IMR-90 (cell line): ENCODE measurements at places on chromosomes 5 and 9. TPM values are rescaled to one million over a fixed set of nuclear protein-coding genes. Genes with fewer than 3 reads are reported as not detected.

The IFNB1 gene
- total RNA-seq = not detected in 2 replicates

The TOR4A gene
- total RNA-seq = 9.7 and 11.4 TPM in 2 replicates

The MLLT3 gene
- 21.1 and 24.4 TPM in 2 replicates for total RNA-seq

The NR2F1-AS1 gene
- 12.5 and 17.8 TPM in 2 replicates for total RNA-seq

The ROPN1L gene
- 0.28 and 0.36 TPM in 2 replicates for total RNA-seq

The FOXD4L3 gene
- under 0.01 TPM in 1 of 2 replicates, not detected in the other for total RNA-seq

The RNF183 gene
- total RNA-seq = not detected in 2 replicates

The C6 gene
- under 0.01 and 0.18 TPM in 2 replicates for total RNA-seq

The REEP2 gene
- 12.4 and 20.3 TPM in 2 replicates for total RNA-seq

The SPAG8 gene
- 0.28 and 0.72 TPM in 2 replicates for total RNA-seq

The PPP3R2 gene
- total RNA-seq = not detected in 2 replicates

The FGF1 gene
- 7.7 and 8.1 TPM in 2 replicates for total RNA-seq

DNA sequence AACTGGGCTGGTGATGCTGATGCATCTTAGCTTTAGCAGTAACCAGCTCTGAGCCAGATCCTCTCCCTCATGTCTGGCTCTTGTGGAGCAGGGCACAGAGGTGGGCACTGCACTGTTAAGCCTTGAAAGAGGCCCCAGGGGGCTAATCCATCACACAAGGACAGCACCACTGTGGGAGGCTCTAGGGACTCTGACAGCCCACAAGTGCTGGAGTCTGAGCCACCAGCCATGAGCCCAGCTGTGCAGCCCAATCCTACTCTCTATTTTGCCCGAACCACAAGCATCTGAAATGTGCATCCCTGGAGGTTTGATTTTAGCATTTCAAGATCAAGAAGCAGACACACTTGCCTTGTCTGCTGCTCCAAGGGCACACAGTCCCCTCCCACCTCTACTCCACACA lies 407.1 kb upstream of the TRPC7 start:
- H3K27me3 ChIP-seq = no peaks in the 10 kb centered on the region
- no peak overlapping the region for H3K27ac ChIP-seq
- no peak overlapping the region for H3K4me3 ChIP-seq
- no peak for DNase-seq
- H3K36me3 ChIP-seq = no peaks in the 10 kb centered on the region
- H3K4me1 ChIP-seq = no peaks in the 10 kb centered on the region

DNA sequence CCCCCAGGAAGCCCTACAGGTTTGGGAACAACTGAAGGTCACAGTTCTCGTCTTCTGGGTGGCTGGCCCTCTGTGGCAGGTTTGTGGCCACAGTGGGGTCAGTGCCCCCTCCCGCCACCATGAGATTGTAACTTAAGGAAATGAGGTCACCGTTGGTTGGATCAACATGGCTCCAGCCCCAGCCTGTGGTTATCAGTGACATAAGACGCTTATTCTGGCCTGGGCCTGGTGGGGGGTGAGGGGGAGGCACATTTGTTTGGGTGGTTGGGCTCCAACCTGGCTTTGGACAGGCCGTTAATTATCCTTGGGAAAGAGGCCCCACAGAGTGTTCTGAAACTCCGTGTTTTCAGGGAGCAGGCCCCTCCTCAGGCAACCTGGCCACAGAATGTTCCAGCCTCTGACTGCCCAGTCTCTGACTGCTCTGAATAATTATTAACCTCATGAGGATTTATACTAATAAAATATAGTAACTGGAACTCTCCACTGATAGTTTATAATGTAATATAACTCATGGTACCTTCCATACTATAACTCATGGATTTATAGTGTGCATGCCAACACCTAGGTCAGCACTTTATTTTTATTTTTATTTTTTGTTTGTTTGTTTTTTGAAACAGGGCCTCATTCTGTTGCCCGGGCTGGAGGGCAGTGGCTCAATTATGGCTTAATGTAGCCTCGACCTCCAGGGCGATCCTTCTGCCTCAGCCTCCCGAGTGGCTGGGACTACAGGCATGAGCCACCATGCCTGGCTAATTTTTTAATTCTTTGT lies 58.0 kb upstream of the RPL26L1 start:
- no peaks in the 10 kb centered on the region for H3K27me3 ChIP-seq
- H3K36me3 ChIP-seq = peaks cover 18% of the 10 kb centered on the region
- H3K27ac ChIP-seq = peak overlapping the region; percentile 91
- H3K4me1 ChIP-seq = peaks cover 59% of the 10 kb centered on the region
- H3K4me3 ChIP-seq = no peak overlapping the region

GRCh38 chr9:91847581-91848091 lies 102.4 kb downstream of the ROR2 start:
- no peak overlapping the region for H3K27ac ChIP-seq
- no peaks in the 10 kb centered on the region for H3K27me3 ChIP-seq
- H3K4me1 ChIP-seq = peaks cover 16% of the 10 kb centered on the region; the same call in 1 of the 2 replicates
- H3K36me3 ChIP-seq = peaks cover 2% of the 10 kb centered on the region; the same call in 1 of the 2 replicates

DNA sequence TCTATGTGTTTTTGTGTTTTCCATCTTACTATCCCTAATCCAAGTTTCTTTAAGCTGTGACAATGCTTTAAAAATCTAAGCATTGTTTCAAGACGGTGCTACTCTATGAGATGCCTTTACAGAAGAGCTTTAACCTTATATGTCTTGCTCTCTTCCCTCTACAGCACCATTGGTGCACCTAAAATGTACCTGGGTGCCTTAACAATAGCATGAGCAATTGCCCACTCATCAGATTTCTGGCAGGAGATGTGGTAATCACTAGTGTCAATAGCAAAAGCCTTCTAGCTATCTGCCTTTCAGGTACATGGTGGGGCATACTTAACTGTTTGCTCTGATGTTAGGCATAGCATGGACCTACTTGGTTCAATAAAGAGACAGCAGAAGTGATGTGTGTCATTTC lies 222.3 kb upstream of the KIF2A start:
- no peaks in the 10 kb centered on the region for H3K27me3 ChIP-seq
- H3K4me1 ChIP-seq = no peaks in the 10 kb centered on the region
- H3K4me3 ChIP-seq = no peak overlapping the region
- H3K36me3 ChIP-seq = no peaks in the 10 kb centered on the region
- no peak for DNase-seq
- no peak overlapping the region for H3K27ac ChIP-seq

DNA sequence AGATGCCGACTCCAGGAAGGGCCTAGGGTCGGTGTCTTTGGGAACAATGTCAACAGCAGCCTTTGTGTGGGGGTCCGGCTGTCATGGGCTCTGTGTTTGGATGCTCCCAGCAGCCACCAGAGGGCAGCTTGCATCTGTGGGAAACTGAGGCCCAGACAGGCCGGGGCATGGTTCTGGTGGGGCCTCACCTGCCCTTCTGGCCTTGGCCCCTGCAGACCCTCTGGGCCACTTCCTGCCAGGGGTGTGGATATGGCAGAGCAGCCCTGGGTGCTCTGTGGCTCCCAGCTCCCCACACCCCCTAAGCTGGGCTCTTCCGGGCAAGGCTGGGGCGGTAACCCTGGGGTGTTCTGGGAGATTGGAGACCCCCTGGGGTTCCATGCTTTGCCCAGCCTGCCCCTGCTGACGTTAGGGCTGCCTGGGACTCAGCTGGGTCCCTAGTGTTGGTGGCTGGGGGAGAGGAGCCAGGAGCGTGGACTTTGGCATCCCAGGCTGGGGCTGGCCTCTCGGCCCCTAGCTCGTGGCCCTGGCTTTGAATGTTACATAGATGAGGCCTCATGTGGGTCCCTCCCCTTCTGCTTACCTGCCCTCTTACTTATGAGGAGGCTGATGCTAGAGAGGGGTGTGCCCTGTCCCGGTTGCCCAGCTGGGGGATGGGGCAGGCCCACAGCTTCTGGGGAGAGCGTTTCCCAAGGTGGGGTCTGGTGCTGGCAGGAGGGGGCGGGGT lies 38.3 kb downstream of the RXRA start:
- H3K4me3 ChIP-seq = no peak overlapping the region
- H3K36me3 ChIP-seq = no peaks in the 10 kb centered on the region
- no peak overlapping the region for H3K27ac ChIP-seq
- H3K27me3 ChIP-seq = no peaks in the 10 kb centered on the region

DNA sequence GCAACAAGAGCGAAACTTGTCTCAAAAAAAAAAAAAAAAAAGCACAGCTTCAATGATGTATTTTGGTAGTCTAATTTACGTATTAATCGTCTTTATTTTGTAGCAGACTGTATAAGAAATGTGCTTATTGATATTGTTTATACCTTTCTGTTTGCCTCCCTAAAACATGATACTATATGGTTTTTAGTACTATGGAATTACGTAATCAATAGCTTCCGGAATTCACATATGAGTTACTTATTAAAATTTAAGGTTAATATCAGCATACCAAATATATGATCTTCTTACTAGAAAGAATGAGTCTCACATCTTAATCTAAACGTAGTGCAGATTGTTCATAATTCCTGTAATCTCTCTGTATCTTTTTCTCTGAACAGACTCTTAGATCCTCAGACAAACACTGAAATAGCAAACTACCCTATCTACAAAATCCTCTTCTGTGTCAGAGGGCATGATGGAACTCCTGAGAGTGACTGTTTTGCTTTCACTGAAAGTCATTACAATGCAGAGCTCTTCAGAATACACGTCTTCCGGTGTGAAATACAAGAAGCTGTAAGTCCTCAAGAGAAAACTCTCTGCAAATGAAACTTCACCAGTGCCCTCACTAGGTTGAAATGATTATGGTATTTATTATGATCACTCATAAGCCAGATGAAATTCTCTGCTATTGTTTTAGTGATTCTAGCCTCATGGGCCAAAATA lies 44.4 kb upstream of the GPR21 start:
- H3K4me3 ChIP-seq = no peak overlapping the region
- H3K36me3 ChIP-seq = peaks cover 20% of the 10 kb centered on the region
- H3K4me1 ChIP-seq = no peaks in the 10 kb centered on the region
- DNase-seq = no peak
- H3K27me3 ChIP-seq = no peaks in the 10 kb centered on the region

GRCh38 chr5:158414780-158415179 lies 555.8 kb upstream of the CLINT1 start:
- peaks cover 6% of the 10 kb centered on the region for H3K4me1 ChIP-seq
- DNase-seq = peak; percentile 86
- no peaks in the 10 kb centered on the region; the same call in none of the 2 replicates for H3K27me3 ChIP-seq

DNA sequence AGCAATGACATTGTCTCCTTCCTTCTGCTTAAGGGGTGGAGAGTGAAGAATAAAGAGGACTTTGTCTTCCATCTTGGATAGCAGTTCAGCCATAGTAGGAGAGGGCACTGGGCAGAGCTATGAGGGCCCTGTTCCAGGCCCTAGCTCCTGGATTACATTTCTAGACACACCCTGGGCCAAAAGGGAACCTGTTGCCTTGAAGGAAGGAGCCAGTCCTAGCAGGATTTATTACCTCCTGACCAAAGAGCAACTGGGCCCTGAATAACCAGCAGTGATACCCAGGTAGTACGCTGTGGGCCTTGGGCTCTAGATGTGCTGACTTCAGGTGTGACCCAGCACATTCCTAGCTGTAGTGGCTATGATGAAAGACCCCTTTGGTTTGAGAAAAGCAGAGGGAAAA lies 95.8 kb downstream of the RMI1 start:
- H3K4me3 ChIP-seq = no peak overlapping the region
- no peak for DNase-seq
- peaks cover 1% of the 10 kb centered on the region; the same call in 1 of the 2 replicates for H3K27me3 ChIP-seq
- no peak overlapping the region for H3K27ac ChIP-seq
- no peaks in the 10 kb centered on the region for H3K36me3 ChIP-seq
- no peaks in the 10 kb centered on the region for H3K4me1 ChIP-seq

GRCh38 chr5:111582993-111583601 lies 70.8 kb upstream of the STARD4 start:
- DNase-seq = peak; percentile 89
- H3K27me3 ChIP-seq = no peaks in the 10 kb centered on the region
- no peak overlapping the region for H3K27ac ChIP-seq
- H3K36me3 ChIP-seq = no peaks in the 10 kb centered on the region
- H3K4me3 ChIP-seq = no peak overlapping the region; the same call in 1 of the 2 replicates

GRCh38 chr9:136750526-136750925 lies 2.2 kb upstream of the LCN6 start:
- H3K36me3 ChIP-seq = no peaks in the 10 kb centered on the region
- H3K4me1 ChIP-seq = no peaks in the 10 kb centered on the region
- H3K27ac ChIP-seq = no peak overlapping the region
- H3K27me3 ChIP-seq = peaks cover 13% of the 10 kb centered on the region
- H3K4me3 ChIP-seq = no peak overlapping the region
- DNase-seq = peak; percentile 55

GRCh38 chr9:133754688-133755227 lies 16.6 kb upstream of the SARDH start:
- DNase-seq = no peak
- no peaks in the 10 kb centered on the region for H3K36me3 ChIP-seq
- H3K4me1 ChIP-seq = no peaks in the 10 kb centered on the region; the same call in 1 of the 2 replicates
- H3K27me3 ChIP-seq = no peaks in the 10 kb centered on the region; the same call in 1 of the 2 replicates

DNA sequence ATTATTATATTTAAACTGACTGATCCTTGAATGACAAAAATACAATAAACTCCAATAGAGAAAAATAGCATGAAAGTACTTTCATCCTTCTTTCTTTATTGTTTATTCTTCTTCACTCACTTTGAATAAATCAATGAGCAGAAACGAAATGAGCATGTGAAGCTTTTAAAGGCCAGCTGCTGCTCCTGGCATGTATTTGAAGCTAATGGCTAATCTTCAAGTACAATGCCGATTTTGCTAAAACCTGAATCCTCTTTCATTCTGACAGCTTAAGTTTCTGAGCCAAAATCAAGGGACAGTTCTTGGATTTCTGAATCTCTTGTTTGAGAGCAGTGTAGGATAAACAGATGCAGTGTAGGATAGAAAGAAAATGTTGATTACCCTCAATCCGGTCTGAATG lies 237.3 kb downstream of the CDH10 start:
- H3K27ac ChIP-seq = no peak overlapping the region
- no peaks in the 10 kb centered on the region for H3K4me1 ChIP-seq
- no peak overlapping the region for H3K4me3 ChIP-seq
- DNase-seq = no peak

DNA sequence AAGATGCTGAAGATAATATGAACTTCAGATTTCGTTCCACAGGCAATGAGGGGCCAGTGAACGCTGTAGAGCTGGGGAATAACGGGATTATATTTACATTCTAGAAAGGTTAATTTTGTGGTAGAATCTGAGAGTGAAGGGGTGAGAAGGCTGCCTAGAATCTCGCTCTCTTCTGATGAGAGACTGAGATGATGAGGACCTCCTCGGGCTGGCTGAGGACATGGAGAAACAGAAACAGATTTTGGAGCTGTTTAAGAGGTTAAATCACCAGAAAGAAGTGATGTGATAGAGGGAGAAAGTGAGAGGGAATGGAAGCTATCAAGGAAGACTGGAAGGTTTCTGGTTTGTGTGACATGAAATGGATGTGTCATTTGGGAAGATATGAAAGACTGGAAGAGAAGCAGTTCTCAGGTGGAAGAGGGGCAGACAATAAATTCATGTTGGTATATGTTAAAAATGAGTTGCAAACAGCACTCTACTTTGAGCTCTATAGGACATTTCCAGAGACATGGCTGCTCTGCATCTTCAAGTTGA lies 612.6 kb downstream of the ISL1 start:
- no peak overlapping the region for H3K4me3 ChIP-seq
- no peaks in the 10 kb centered on the region for H3K4me1 ChIP-seq
- no peaks in the 10 kb centered on the region for H3K27me3 ChIP-seq
- DNase-seq = no peak

DNA sequence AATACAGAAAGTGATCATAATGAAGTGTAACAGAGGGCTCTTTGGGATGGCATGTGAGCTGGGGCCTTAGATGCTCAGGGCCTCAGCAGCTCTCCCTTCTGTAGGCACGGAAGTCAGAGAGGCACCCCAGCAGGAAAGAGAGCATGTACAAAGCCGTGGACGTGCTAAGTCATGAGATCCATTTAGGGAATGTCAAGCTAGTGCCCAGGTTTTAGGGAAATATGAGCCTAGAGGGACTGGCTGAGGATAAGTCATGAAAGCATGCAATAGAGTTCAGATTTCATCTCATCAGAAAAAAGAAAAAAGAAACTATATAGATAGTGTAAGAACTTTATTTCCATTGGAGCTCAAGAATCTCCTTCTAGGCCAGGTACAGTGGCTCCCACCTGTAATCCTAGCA lies 379.5 kb upstream of the KLF4 start:
- no peaks in the 10 kb centered on the region for H3K36me3 ChIP-seq
- H3K27me3 ChIP-seq = no peaks in the 10 kb centered on the region
- no peak for DNase-seq
- no peaks in the 10 kb centered on the region; the same call in 1 of the 2 replicates for H3K4me1 ChIP-seq
- no peak overlapping the region for H3K4me3 ChIP-seq
